Activated CD4-positive, alpha-beta T cell treated with anti-CD3 and anti-CD28 coated beads for 24 hours (primary cell): ENCODE measurements at places on chromosomes 5 and 9.
A peak's percentile ranks its signal among the peaks of the same experiment; 100 is the strongest.

- DNase-seq: no peak
These were observed 37.8 kb downstream of the DNAJB5 start for GRCh38 chr9:35027374-35027773.

DNA sequence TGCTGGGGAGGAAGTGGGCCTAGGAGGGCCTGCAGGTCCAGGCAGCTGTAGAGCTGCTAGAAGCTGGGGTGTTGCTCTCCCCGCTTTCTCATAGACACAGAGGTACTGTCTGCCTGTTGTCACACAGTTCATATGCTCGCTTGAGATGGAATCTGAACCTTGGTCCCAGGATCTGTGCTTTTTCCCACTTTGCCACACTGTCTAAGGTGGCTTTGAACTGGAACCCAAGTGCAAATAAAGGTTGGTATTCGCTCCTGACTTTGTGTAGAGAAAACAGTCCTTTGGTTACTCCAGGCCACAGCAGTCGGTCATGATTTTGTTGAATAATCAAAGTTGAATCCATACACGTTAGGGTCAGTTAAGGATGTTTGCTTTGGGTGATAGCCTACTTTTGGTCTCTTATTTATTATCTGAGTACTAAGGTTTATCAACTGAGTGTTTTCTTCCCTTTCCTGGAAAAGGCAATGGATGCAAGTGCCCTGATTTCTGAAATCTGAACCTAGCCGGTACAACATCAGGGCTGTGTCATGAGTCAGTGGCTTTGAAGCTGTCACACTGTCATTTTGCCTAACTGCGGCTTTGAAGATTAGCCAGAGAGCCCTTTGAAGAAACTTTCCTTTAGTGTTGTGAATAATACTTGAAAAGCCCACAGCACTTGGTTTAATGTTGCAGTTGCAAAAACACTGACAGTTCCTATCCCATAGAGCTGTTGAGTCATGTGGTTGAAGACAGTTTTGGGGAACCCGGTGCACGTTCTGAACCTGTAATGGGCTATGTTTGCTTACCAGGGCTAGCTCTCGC lies 41.3 kb downstream of the HABP4 start:
- DNase-seq: peak; percentile 9

GRCh38 chr5:6083311-6083978 lies 294.9 kb downstream of the MED10 start:
- DNase-seq: no peak

DNA sequence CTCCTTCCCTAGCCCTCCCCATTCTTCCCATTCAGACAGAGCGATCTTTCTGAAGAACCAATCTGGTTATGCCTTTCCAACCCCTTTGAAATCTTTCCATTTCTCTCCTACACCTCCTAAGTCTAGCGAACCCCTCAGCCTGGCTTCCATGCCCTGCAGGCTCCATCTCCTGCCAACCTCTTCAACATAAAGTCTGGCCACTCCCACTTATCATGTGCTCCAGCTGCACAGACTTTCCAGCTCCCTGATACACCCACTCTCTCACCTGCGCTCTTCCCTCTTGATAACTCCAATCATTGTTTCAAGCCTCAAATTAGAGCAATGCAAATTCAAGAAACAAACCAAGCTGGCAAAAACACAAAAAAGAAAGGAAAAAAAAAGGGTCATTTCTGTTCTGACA lies 3.8 kb upstream of the ORM1 start:
- no peak for DNase-seq

DNA sequence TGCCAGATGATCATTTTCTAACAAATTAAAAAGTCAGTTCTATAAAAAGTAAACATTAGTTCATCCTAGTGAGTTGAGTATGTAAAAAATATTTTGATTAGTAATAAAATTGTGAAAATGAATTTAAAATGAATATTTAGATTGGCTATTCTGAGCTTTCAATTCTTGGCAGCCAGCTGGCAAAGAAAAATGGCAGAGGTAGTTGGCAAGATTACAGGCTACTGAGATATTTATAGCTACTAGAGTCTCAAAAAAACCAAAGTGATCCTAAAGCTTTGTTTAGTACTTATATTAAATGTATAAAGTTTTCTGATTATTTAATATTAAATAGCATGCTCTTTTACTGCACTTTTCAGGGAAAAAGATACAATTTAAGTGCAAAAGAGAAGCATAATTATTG lies 25.0 kb downstream of the SGTB start:
- DNase-seq: no peak

- DNase-seq: peak; percentile 46
These were observed 5.3 kb downstream of the ANKS6 start for GRCh38 chr9:98790842-98791607.
